ENCODE measurements at places on chromosomes 2 and 18.

DNA sequence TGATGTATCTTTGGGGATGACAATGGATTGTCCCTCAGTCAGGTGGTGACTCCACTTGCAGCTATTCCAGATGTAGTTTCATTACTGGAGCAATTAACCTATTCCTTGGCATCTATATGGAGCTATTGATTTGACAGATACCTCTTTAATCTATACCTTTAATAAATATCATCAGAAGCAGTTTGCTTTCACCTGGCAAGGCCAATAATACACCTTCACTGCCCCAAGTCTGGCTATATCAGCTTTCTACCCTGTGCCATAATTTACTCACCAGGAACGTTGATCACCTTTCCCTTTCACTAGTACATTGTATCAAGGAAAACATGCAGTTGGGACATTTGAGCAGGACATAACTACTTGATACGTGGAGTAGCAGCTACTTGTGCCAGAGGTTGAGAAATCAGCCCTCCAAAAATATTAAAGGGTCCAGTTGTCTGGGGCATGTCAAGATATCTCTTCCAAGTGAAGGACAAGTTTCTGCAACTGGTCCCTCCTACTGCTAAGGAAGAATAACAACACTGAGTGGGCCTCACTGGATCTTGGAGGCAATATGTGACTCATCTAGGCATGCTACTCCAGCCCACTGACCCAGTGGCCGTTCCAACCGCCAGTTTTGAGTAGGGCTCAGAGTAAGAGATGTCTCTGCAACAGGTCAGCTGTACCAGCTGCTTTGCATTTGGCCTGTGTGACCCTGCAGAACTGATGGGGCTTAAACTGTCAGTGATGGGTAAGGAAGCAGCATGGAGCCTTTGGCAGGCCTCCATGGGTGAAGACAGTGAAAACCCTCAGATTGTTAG is 67.0 kb downstream of the PSMG2 start:
- no peak for DNase-seq

- DNase-seq: no peak
Observed at GRCh38 chr2:154960802-154961583, 262.5 kb downstream of the KCNJ3 start.

DNA sequence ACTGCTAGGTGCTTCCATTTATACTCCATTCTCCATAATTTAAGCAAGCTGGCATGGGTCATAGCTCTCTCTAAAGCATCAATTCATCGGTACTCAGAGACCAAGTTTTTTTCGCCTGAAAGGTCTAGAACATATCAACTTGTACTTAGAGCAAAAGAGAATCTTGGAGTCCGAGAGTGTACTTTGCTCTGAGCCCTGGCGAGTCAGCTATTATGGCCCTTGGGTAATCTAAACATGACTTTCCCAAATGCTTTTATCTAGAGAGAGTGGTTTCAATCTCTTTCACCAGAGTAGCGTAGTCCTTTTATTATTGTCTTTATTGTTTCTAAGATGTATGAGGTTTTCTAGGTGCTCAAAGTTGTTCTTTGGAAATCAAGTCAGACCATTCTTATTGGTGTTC is 34.4 kb downstream of the MAIP1 start:
- DNase-seq: no peak

DNA sequence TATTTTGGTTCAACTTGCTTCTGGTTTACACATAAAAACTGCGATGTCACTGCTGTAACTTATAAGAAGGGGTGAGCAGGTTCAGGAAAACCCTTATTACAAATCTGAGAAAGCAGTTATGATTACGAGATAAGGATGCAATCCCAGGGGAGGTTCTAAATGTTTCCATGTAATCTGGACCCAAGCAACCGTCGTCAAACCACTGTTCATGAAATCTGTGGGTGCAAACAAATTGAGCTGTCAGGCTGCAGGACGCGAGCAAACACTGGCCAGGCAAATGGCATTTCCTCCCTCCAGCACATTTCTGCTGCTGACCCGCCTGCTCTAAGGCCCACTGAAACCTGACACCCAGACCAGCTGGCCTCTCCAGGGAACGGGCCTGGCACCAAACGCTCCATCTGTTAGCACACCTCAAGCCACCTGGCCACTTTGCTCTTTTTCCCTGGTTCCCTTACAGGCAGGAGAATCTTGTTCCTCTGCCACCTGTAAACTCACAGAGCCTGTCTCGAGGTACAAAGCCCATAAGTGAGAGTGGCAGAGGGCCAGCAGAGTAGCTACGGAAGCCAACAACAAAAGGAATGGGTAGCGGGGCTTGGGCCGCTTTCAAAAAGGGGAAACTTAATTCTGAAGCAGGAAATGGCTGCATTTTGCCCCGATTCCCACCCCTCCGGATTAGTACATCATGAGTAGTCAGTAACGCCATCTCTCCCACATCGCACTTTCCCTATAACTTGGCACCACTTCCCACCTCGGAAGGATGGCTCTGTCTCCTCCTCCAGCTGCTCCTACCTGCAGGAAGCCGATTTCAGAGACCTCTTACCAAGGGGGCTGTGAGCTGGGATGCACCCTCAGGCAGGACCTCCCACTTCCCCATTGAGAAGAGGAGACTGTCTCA is 26.5 kb downstream of the CRACDL start:
- peak; percentile 79 for DNase-seq

GRCh38 chr2:53033411-53033810 is 734.2 kb upstream of the CHAC2 start:
- DNase-seq: no peak

- no peak for DNase-seq
Observed at GRCh38 chr2:135093193-135093592, 41.1 kb downstream of the RAB3GAP1 start.

- DNase-seq: no peak
Observed at GRCh38 chr18:8726963-8727705, 21.8 kb downstream of the MTCL1 start.

DNA sequence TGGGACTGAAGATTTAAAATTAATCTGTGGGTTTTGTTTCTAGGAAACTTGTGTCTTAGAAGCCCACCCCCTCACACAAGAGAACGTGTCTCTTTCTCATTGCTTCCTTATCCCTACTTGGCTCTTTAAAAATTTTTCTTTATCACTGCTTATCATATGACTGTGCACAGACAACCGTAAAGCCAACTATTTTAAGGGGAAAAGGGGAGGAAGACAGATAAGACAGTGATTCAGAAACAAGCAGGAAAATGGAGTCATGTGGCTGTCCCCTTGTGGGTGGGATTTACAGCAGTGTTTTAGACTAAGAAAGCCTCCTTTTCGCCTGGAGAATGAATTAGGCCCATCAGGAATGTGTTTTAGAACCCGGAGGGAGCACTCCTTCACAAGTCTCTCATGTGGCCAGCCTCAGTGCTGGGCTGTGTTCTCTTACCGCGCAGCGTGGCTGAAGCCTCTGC is 17.6 kb downstream of the PRKCE start:
- no peak for DNase-seq
